T-helper 17 cell (primary cell): ENCODE measurements at places on chromosomes 7 and 10.

DNA sequence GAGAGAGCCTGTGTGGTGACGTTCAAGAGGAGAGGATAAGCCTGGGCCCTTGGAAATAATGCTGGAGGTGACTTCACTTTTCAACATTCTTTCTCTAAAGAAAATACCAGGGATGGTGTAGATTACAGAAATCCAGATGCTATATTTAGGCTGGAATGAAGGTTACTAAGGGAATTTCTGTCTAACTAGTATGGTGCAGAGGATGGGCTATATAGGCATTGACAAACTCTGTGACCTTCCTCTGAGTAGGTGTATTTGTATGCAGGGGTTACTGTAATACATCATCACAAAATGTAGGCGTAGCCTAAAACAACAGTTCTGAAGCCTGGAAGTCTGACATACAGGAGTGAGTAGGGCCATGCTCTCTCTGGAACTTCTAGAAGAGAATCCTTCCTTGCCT is 155.3 kb upstream of the INHBA start:
- no peak for DNase-seq

- DNase-seq = no peak
Measured at GRCh38 chr7:55556492-55556891, 15.8 kb downstream of the VOPP1 start.

DNA sequence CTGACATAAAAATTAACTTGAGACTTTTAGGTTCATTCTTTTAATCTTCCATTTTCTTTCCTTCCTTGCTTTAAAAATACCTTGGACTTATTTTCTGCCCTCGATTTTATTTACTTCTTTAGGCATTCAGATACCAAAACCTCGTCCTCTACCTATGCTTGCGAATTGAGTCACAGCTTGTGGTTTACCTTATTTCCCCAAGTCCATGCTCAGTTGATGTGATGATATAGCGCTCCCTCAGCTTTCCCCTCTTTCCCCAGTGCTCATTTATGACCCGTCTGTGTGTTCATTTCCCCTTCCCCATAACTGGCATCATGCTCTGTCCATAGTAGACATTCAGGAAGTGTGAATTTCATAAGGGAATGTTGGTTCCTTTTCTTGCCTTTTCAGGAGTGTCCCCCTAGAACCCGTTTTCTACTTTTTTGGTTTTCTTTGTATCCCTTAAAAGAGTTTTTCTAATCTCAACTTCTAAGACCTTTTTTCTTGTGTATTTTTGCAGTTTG is 19.1 kb upstream of the PRKRIP1 start:
- no peak for DNase-seq

DNA sequence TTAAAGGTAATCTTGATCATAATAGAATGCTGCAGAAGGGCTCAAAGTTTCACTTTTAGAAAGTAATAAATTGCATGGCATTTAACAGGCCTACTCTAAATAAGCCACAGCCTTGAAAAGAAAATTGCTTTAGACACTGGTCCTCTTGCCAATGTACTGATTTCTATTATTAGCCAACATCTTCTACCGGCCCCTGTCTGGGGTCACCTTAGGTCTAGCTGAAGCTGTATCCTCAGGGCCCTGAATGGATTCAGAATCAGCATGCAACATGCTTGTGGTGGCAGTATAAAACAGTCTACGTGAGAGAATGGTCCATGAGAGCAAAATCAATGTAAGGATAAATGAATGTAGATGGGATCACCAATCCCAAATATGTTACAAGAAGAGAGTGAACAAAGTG is 541.9 kb downstream of the PCDH15 start:
- no peak for DNase-seq

DNA sequence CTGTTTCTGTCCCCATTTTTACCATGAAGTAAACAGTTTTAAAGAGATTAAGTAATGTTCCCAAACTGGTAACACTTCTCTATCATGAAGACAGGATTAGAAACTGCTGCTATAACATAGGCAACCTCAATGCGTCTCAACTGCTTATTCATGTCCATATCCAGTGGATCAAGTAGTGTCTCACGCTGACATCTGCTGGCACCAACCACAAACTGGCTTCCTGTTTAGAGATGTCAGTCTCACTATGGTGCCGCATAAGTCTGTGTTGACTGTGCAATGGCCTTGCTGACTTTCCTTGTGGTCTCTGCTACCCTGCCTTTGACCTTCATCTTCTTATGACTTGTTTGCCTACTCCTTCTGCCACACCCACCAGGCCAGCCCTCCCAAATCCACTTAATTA is 369.6 kb upstream of the DPP6 start:
- DNase-seq = no peak

DNA sequence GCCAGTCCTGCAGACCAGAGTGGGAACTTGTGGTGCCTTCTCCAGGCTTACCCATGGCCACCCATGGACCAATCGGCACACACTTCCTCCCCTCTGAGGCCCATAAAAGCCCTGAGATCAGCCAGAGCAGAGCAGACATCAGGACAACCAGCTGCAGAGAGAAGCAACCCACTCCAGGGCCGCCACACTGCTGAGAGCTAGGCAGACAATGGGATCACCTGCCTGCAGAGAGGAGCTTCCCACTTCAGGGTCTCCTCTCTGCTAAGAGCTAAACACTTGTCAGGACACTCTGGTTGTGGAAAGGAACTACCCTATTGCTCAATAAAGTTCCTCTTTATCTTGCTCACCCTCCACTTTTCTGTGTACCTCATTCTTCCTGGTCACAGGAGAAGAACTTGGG is 34.0 kb downstream of the C7orf25 start:
- DNase-seq = no peak

DNA sequence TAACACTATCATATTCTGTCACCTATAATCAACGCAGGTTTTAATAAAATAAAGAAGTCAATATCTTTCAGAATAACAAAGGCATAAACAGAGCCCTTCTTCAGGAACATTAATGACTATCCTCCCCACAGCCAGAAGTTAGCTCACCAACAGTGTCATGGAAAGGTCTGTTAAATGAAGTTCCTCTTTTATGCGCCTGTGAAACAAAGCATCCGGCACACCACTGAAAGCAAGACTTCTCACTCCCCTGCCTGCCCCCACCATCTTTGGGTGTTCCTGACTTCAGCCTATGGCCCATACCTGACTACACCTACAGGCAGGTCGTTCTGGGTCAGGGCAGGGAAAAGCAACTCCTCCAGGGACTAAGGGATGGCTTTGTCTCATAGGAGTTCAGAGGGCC is 205.4 kb downstream of the FANK1 start:
- no peak for DNase-seq

DNA sequence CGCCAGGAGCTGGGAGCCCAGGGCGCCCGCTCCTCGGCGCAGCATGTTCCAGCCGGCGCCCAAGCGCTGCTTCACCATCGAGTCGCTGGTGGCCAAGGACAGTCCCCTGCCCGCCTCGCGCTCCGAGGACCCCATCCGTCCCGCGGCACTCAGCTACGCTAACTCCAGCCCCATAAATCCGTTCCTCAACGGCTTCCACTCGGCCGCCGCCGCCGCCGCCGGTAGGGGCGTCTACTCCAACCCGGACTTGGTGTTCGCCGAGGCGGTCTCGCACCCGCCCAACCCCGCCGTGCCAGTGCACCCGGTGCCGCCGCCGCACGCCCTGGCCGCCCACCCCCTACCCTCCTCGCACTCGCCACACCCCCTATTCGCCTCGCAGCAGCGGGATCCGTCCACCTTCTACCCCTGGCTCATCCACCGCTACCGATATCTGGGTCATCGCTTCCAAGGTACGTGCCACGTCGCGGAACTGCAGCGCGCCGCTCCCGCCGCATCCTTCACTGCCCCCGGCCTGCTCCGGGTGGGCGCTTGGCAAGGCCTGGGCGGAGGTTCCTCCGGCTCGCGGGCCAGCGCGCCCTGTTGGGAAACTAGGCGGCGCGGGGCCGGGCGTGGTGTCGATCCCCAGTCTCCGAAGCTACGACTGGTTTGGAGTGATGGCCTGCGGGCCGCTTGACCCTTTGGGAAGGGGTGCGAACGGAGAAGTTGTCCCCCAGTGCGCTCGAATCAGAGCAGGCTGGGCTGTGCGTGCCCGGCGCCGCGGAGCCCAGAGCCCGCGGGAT is 868 bp downstream of the EMX2 start:
- DNase-seq = no peak

DNA sequence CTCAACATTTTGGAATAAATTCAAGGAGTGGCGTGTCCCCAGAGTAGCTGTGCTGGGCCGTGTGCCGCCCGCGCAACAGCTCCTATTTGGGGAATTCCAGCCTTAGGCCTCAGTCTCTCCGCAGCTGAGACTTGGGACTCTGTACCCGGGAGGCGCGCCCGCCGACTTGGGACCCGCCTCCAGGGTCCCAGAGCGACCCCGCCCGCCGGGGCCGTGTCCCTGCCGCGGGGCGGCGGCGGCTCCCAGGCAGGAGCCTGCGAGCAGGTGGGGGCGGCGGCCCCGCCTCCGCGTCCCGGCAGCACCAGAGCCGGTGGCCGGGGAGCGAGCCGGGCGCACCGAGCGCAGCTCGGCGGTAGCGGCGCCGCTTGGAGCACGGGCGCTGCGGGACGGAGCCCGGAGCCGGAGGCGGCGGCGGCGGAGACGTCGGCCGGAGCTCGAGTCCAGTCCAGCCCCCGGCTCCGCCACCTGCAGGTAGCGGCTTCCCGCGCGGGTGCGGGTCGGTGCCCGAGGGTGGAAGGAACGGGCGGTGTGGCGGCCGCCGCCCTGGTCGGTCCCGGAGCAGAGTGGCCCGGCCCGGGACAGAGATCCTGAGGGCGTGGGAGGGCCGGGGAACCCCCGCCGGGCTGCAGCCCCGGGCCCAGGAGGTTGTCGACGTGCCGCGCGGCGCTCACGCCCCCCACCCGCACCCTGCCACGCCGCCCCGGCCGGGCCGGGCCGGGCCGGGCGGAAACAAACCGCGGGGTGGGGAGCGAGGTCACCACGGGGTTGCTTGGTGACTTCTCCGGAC is at the start of gene WIPF3:
TSS of gene WIPF3 (plus strand) at position 301 of the 787 bp plus-strand sequence. CDS start 28,217 bp downstream, outside the sequence.
- no peak for DNase-seq

DNA sequence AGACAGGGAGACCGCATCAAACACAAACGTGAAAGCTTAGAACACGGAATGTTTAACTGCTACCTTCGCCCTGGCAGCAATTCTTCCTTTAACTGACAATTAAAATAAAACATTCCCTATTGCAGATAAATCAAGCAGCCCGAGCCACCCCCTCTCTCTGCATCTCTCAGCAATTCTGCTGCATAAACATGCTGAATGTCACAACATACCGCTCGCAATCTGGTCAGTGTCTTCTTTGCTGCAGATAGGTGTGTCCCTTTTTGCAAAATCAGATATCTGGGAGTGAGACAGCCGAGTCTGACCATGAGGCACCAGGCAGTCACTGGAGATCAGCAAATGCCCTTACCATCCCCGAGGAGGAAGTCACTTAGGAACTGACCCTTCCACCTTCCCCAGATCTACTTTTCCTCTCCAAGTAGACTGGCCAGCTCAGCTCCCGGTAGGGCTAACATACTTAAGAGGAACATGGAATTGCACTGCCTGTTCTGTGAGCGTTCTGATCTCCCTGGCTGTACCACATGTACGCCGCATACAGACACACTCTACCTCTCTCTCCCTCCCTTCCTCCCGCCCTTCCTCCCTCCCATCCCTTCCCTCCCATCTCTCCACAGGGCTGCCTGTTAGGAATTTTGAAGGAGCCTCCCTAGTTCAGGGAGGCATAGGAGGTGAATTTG is at the start of gene FRMD4A:
TSS of gene FRMD4A (minus strand) at position 537 of the 674 bp plus-strand sequence.
- DNase-seq = no peak

DNA sequence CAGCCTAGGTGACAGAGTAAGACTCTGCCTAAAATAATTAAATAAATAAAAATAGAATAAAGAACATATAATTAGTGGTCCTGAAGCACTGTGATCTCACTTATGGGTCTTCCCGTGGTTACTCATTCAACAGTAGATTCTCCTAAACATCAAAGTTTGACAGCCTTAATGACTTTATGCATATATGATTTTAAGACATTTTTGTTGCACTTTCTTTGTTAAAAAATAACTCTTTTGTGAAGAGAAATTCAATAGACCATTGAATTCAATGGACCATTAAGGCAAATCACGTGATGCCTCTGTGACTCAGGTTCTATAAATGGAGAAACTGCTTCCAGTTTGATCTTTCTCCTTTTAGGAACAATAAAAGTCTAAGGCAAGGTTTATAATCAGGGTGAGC is 59.6 kb downstream of the ATOH7 start:
- DNase-seq = no peak
